ENCODE measurements at places on chromosomes 12 and 14.
A peak's percentile ranks its signal among the peaks of the same experiment; 100 is the strongest.

DNA sequence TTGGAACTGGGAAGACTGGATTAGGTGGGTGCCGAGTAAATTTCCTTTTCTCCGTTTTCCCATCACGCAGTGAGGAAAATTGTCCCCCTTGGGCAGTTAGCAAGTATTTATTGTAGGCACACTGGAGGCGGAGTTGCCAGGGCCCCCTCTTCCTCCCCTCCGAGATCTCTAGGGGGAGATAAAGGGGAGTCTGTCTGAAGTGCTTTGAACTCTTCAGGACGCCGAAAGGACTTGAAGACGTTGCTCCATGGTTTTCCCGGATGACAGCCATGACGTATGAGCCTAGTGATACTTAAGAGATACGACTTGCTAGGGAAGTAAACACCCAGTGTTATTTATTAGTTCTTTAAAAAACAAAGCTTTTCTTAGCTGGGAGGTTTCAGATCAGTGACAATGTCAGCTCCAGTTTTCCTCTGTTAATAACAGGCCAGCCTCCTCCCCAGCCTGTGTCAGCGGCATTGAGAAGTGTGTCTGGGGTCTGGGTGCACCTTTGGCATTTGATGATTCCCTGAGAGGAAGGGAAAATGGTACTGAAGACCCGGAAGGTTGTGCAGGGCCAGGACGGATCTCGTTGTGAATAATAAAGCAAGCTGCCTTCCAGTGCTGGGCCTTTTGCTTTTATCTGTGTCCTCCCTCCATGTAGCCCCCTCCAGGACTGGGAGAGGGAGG lies 78.7 kb downstream of the TSPAN9 start:
- DNase-seq, result no peak

- DNase-seq, result no peak
These were observed 8.0 kb upstream of the BHLHE41 start for GRCh38 chr12:26132866-26133265.

GRCh38 chr12:26298785-26299621 lies 103.6 kb downstream of the SSPN start:
- DNase-seq, result peak; percentile 29

GRCh38 chr12:92486443-92487137 lies 216.2 kb upstream of the PLEKHG7 start:
- no peak for DNase-seq

- peak; percentile 23 for DNase-seq
These were observed 606 bp downstream of the EP400 start for GRCh38 chr12:131950182-131950913.

DNA sequence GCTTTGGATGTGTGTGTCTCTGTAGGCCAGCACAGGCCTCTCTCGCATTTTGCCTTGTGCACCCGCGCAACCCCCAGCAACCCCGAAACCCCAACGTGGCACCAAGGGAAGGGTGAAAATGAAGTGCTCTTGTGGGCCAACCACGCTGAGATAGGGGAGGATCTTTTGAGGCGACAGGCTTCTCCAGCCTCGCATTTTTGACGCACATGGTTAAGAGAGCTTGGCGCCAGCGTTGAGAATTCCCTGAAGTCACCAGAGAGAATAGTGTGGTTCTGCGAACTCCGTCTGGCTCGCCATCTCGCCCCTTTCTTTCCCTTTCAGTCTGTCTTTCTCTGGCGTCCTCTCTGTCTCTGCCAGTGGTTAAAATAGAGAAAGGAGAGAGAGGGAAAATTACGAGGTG lies 1.9 kb upstream of the TBX3 start:
- DNase-seq, result no peak

DNA sequence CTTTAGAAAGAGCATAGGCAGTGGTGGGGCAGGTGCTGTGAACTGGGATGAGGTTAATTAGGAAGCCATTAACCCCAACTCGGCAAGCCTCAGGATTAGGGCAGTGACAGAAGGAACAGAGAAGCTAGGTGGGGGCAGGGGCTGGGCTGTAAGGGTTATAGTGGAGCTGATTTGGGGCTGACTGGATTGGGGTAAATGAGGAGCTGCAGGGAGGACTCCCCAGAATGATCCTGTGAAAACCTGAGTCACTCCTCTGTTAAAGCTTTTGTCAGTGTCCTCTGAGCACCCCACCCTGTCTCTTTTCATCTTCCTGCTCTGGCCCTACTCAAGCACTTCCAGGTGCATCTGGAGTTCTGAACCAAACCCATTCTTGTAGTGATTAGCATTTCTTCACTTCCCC lies 4.4 kb downstream of the KLC1 start:
- DNase-seq, result no peak

- DNase-seq, result peak; percentile 89
These were observed 133.5 kb upstream of the HIF1A start for GRCh38 chr14:61561657-61562276.

DNA sequence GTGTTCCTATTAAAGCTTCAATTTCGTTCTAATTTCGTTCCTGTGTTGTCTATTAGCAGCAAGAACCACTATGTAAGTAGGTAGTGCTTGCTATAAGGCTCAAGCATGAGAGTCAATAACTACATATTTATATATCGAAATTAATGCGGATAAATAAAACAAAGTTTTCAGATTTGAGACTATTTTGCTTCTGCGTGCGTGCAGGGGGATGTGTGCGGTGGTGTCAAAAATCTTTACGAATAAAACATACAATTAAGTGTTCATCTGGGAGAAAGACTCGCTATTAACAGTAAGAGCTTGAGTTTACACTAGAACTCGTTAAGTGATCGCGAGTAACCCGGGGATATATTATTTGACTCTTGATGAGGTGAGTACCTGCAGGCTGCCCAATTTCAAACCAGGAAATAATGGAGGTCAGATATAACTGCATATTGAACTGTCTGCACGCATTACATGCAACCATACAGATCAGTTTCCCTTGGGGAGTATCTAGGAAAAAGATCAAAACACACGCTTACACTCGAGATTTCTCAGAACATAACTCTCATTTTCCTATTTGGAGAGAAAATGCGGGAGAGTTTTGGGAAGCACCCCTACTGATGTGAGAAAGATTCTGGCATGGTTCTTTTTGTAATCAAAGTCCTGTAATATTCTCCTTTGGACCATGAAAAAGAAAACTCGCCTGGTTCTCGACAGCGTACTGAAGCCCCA lies 813 bp downstream of the TWF1 start:
- DNase-seq, result no peak

GRCh38 chr12:49543221-49543913 lies 4.5 kb downstream of the KCNH3 start:
- DNase-seq, result no peak

DNA sequence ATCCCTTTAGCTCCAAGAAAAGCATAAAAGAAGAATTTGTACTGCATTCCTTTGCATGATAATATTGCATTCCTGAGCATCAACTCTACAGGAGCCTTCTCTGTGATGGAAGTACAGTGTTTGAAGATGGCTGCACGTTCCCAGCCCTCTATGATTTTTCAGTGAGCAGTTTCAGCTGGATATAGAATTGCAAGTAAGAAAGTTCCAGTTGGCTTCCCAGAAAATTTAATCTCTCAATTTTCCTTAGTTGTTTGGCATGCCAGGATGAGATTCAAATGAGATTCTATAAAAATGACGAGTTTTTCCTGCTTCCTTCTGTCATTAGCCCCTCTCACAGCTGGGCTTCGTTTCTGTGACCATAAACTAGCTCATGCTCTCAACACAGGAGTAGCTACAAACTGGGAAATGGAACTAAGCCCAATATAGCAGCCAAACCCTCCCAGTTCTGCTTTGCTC lies 109.9 kb downstream of the TTC8 start:
- DNase-seq, result no peak

GRCh38 chr12:89453121-89453978 lies 71.2 kb downstream of the GALNT4 start:
- no peak for DNase-seq

DNA sequence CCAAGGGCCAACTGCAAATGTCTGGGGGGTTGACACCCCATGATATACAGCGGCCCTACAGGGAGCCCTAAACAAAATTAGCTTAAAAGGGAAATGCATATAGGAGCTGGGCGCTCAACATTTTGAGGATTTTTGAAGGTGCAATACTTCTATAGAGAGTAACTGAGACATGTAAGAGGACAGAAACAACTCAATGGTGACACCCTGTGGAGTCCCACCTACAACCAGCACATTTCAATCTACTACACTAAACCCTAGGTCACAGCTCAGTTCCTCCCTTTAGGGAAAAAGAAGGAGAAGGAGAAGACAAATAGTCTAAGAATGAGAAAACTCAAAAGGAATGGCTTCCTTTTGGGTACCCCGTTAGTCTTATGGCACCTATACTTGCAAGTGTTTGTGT lies 1010.5 kb upstream of the NOVA1 start:
- no peak for DNase-seq

DNA sequence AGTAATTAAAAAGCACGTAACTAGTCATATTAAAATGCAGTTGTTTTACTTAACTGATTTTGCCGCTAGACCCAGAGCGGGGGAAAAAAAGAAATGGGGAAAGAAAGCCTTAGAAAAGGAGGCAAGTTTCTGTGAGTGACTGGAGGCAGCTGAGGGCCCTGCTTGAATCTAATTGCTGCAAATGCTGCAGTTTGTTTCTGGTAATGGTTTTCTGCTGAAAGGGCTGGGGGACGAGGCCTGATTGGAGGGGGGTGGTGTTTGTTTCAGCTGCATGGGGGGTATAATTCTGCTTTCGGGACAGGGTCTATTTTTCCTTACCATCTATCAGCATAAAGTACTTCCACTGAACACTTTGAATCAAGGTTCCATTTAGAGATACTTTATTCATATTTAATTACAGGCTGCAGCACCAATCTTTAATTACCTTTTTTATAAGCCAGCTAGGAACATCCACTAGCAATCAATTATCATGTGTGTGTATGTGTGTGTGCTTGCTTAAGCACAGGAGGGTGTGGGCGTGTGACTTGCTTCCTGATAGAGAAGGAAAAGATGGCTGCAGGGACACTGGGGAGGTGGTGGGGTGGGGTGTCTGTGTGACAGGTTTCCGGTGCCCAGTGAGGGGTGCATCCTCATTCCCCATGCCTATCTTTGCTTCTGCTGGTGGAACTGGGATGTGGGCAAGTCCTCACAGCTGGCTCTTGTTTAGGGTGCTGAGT lies 83.4 kb downstream of the ADCK1 start:
- peak; percentile 22 for DNase-seq

GRCh38 chr12:104310751-104311633 lies 7.5 kb downstream of the EID3 start:
- no peak for DNase-seq

DNA sequence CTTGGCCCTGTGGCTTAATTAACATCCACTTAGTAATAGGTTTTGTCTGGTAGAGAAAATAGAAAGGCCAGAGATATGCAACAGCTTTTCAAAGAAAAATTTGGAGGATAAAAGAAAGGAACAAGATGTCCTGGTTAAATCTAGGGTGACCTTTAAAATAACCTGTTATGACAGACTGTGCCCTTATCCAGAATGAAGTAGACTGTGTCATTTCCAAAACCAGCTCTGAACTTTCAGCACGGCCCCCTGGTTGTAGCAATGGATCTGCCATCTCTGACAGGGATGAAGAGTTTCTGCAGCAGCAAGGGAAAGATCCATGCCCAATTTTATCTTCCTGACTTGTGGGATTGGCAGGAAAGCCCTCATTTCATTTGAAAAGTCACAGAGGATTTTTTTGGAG lies 5.1 kb downstream of the PLEKHG7 start:
- no peak for DNase-seq

DNA sequence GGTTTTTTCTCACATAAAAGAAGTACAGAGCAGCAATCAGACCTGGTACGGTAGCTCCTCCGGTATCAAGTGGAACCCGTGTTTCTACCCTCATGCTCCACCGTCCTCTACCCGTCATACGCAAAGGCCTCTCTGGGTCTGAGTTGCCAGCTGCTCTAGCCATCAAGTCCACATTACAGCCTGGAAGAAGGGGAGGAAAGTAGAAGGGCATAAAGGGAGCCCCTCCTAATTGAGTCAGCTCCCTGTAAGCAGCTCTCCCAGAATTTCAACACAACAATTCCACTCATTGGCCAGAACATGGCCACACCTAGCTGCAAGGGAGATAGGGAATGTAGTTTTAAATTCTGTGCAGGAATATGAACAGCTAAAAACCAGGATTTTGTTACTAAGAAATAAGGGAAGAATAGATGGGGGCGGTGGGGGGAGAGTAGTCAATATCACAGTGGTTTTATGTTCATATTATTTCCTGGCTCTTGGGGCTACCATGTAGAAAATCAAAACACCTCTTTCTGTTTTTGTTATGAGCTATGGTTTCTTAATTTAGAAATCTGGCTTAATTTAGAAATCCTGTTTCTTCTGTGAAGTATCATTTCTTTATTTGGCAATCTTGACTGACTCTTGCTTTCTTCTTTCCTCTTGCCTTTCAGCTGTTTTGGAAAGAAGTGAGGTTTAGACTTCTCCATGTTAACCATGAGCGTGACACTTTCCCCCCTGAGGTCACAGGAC lies 103.9 kb downstream of the AKAP6 start:
- DNase-seq, result no peak

- no peak for DNase-seq
These were observed 233.8 kb downstream of the DACT1 start for GRCh38 chr14:58871573-58871972.

DNA sequence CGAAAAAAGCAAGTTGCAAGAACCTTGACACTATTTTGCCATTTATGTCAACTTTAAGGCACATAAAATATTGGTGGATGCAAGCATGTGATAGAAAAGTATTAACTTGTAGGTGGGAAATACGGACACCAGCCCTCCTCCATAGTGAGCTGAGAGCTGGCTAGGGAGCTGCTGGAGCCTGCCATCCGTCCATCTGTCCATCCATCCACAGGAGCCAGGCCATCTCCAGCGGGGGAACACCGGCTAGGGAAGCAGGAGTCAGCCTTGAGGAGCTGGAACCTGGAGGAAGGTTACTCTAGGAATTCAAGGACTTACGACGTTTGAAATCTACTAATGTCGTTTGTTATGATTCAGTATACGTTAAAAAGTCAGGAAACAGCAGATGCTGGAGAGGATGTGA lies 120.7 kb upstream of the C14orf180 start:
- no peak for DNase-seq

- DNase-seq, result peak; percentile 58
These were observed 13.7 kb downstream of the PGF start for GRCh38 chr14:74941676-74942097.

DNA sequence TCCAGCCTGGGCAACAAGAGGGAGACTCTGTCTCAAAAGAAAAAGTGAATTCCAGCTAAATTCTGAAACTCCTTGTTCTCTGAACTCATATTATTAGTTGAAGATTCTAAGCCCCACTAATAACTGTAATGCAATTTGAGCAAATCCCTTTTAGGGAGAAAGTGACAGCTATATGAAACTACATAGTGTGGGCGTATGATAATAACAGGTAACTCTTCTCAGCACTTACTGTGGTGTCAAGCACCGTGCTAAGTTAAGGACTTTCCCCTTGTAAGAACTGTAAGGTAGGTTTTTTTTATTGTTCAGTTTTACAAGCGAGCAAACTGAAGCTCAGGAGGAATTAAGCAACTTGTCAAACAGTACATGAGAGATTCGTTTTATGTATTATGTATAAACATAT lies 5.4 kb downstream of the ANKRD13A start:
- no peak for DNase-seq

DNA sequence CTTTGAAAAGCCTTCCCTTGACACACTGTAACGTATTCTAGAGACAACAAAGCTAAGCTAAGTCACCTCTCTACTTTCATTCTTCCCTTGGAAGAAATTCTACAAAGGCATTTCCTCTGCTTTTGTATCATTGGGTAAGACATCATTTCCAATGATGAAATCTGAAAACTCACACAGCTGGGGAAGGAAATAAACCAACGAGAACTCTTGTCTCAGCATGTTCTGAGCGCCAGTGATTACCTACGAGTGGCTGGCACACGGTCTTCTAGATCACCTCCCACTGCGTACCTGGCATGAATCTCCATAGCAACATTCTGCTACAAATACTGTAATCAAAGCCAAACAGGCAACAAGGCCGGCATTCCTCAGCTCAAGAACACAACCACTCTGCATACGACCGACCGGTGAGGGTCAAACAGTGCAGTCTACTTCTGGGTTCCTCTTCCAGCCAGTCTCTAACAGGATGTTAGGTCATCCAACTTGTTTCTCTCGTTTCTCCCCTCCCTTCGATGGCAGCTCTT lies 7.6 kb downstream of the VPS37B start:
- DNase-seq, result no peak
